ENCODE measurements at places on chromosomes 2 and 18.
A peak's percentile ranks its signal among the peaks of the same experiment; 100 is the strongest.

GRCh38 chr18:49934457-49934856 lies 121.1 kb upstream of the ACAA2 start:
- no peak for DNase-seq
- peaks cover 2% of the 10 kb centered on the region for H3K27me3 ChIP-seq
- H3K4me1 ChIP-seq, result no peaks in the 10 kb centered on the region
- no peaks in the 10 kb centered on the region for H3K36me3 ChIP-seq
- no peak overlapping the region for H3K4me3 ChIP-seq
- H3K27ac ChIP-seq, result no peak overlapping the region

GRCh38 chr2:180669016-180669415 lies 311.4 kb upstream of the UBE2E3 start:
- H3K27ac ChIP-seq, result no peak overlapping the region
- no peak for DNase-seq
- no peaks in the 10 kb centered on the region for H3K4me1 ChIP-seq
- peaks cover 3% of the 10 kb centered on the region for H3K27me3 ChIP-seq
- no peaks in the 10 kb centered on the region for H3K36me3 ChIP-seq

DNA sequence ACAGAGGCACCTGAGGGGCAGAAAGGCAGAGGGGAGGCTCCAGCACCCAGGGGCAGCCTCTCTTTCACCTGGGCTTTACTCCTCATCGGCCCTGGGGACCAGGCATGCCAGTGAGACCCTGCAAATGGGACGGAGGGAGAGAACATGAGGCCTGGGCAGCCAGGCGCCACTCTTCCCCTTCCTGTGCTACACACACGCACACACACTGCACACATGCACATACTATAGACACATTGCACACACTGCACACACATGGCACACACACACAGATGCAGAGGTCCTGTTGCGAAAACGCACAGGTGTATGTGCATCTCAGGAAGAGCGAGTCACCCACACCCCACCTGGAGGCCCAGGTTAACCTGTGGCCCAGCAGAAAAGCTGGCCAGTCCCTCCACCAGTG lies 3.4 kb upstream of the RAB6D start:
- peaks cover 22% of the 10 kb centered on the region for H3K27me3 ChIP-seq
- H3K4me3 ChIP-seq, result no peak overlapping the region
- no peak for DNase-seq

DNA sequence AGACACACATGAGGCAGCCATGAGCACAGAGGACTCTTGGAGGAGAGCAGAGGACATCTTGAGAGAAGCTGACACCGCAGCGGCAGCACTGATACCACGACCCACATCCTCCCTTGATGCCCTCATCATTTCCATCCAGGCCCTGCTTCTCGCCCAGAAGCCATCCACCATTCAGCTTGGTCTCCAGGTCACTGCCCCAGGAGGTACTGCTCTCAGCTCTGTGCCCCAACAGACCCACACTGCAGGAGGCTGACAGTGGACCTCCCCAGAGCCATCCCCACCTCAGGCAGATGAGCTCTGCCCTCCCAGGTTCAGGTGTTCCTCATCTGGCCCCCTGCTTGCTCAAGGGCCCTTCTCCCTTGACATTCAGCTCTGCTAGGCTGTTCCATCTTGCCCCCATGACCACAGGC lies 74.9 kb downstream of the ACKR3 start:
- H3K4me1 ChIP-seq, result no peaks in the 10 kb centered on the region
- no peak overlapping the region for H3K4me3 ChIP-seq
- no peak overlapping the region for H3K27ac ChIP-seq
- no peak for DNase-seq
- H3K27me3 ChIP-seq, result peaks cover 7% of the 10 kb centered on the region

- H3K27me3 ChIP-seq, result peaks cover 6% of the 10 kb centered on the region
- no peaks in the 10 kb centered on the region for H3K36me3 ChIP-seq
- DNase-seq, result no peak
- no peak overlapping the region for H3K4me3 ChIP-seq
- H3K27ac ChIP-seq, result no peak overlapping the region
- peaks cover 17% of the 10 kb centered on the region for H3K4me1 ChIP-seq
Observed at GRCh38 chr2:170434900-170435621, 257.1 kb downstream of the MYO3B start.

DNA sequence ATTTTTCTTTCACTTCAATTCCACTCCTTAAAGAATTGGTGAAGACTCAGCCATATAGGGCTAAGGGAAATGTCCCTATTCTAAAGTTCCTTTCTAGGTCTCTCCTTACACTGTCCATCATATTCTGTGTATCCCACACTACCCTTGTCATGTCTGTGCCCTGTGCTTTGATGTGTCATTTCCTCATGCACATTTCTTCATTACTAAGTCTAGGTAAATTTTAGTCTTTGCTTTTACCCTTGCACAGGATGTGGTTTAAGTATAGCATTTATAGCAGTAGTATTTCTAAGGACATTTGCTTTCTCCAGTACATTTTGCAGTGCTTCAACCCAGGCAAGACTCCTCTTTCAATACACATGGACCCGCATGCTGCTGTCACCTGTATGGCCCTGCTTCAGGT lies 221.5 kb upstream of the ACVR2A start:
- peak overlapping the region; percentile 46 for H3K4me3 ChIP-seq
- H3K27ac ChIP-seq, result peak overlapping the region; percentile 81
- no peak for DNase-seq
- no peaks in the 10 kb centered on the region for H3K27me3 ChIP-seq
- peaks cover 44% of the 10 kb centered on the region for H3K4me1 ChIP-seq

DNA sequence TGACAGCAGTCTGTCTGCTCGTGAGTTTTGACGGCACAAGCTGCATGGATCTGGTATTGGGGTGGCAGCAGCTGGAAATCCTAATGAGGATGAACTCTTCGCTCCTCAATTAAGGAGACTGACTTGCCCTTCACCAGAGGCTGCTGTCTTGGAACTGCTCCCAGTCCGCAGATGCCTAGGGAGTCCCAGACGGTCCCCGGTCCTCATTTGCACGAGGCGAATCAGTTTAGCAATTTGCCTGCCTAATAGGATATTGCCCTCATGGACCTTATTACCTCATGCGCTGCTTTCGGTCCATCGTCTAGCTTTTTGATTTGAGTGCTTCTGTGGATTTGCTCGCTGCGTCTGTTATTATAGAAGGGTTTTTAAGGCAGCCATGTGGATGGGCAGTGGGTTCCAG lies 40.6 kb downstream of the ASAP2 start:
- H3K4me1 ChIP-seq, result no peaks in the 10 kb centered on the region
- H3K36me3 ChIP-seq, result no peaks in the 10 kb centered on the region
- DNase-seq, result no peak
- H3K27me3 ChIP-seq, result peaks cover 3% of the 10 kb centered on the region

DNA sequence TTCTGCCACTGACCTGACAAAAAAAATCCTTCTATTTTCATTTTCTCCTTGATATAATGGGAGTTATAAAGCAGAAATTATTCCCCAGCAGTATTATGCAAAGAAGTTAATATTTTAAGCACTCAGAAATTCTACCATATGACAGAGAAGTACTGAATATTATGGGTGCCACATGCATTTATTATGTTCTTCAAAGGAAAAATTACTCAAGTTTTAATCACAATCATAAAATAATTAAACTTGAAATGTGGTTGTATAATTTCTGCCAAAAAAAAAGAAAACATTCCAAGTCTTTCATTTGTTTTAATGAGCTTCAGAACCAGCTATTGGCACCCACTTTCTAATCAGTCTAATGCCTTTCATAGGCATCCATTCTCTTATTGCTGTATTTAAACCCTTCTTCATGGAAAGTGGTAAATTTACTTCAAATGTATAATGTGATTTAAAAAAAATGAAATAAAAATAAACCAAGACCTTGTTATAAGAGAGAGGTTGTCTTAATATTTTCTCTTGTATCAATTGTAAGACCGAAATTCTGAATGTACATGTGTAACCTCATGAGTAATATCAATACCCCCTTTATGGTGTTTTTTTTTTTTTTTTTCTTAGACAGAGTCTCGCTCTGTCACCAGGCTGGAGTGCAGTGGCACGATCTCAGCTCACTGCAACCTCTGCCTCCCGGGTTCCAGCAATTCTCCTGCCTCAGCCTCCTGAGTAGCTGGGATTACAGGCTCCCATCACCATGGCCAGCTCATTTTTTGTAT lies 302.3 kb downstream of the IRS1 start:
- peaks cover 3% of the 10 kb centered on the region for H3K27me3 ChIP-seq
- H3K4me3 ChIP-seq, result no peak overlapping the region
- no peaks in the 10 kb centered on the region for H3K4me1 ChIP-seq
- no peaks in the 10 kb centered on the region for H3K36me3 ChIP-seq

- H3K36me3 ChIP-seq, result no peaks in the 10 kb centered on the region
- no peak for DNase-seq
- no peaks in the 10 kb centered on the region for H3K4me1 ChIP-seq
- no peak overlapping the region for H3K4me3 ChIP-seq
- H3K27me3 ChIP-seq, result no peaks in the 10 kb centered on the region
Observed at GRCh38 chr2:183427558-183427957, 303.3 kb downstream of the NUP35 start.

DNA sequence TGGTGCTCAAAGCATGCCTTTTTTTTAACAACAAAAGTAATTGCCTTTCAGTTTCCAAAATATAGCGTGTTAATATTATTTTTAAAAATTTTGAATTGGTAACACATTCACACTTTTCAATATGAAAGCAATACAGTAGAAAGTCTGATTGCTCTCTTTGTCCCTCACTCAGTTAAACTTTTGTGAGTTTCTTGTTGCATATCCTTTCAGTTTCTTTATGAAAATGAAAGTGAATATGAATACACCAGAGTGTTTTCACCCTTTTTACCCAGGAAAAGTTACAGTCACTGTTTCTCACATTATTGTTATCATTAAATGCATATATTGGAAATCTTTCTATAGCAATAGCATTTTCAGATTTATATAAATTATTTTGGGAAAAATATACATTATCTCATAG lies 377.4 kb upstream of the CRIM1 start:
- peaks cover 8% of the 10 kb centered on the region for H3K4me1 ChIP-seq
- no peaks in the 10 kb centered on the region for H3K36me3 ChIP-seq
- no peak for DNase-seq
- no peak overlapping the region for H3K4me3 ChIP-seq

DNA sequence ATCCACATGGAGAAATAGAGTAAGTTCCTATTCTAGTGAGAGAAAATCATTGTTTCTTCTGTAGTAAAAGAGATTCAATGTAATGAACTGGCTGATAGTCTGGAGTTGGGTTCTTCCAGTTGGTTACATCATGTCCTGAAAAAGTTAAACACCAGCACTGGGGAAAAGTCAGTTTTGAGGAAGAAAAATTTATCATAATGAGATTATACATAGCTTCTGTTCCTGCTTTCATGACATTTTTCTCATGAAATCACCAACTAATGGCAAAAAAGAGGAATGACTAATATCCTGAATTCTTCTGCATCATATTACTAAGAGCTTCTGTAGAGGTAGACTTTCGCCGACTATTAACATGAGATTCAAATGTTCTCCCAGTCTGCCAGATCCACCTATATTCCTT lies 69.2 kb upstream of the SLC9A2 start:
- H3K36me3 ChIP-seq, result peaks cover 1% of the 10 kb centered on the region
- DNase-seq, result no peak
- H3K4me3 ChIP-seq, result no peak overlapping the region
- H3K27ac ChIP-seq, result no peak overlapping the region
- no peaks in the 10 kb centered on the region for H3K4me1 ChIP-seq

DNA sequence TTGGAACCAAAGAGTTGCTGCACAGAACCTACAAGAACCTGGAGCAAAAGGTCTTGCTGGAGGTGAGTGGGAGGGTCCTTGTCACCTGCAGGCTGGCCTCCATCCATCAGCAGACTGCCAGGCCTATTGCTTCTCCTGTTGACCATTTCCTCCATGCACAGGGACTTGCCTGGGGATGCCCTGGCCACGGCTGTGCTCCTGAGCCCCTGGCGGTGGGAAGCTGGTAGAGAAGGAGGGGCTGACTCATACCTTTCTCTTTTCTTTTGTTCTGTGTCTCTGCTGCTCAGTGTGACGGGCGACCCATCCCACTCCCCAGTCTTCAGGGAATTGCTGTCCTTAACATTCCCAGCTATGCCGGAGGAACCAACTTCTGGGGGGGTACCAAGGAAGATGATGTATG lies 102.6 kb downstream of the DGKD start:
- H3K27ac ChIP-seq, result no peak overlapping the region
- H3K36me3 ChIP-seq, result peaks cover 40% of the 10 kb centered on the region
- peaks cover 2% of the 10 kb centered on the region for H3K4me1 ChIP-seq
- no peak for DNase-seq

DNA sequence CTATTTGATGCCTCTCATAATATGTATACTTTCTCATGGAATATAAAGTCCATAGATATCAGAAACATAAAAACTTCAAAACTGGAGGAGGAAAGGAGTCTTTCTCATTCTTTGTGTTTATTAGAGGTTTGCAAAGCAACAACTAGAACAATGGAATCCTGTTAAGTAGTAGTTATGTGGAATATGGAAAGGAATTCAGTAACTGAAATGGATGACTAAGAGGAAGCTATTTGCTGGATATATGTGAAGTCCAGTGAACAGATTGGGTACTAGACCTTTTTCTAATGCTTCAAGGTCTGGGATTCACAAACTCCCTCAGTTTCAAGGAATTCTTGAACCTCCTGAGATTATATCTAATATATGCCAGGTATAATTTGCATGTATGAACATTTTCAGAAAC lies 353.6 kb upstream of the FANCL start:
- H3K4me3 ChIP-seq, result no peak overlapping the region
- DNase-seq, result no peak
- H3K27ac ChIP-seq, result no peak overlapping the region
- no peaks in the 10 kb centered on the region for H3K27me3 ChIP-seq
- no peaks in the 10 kb centered on the region for H3K4me1 ChIP-seq
- H3K36me3 ChIP-seq, result no peaks in the 10 kb centered on the region

DNA sequence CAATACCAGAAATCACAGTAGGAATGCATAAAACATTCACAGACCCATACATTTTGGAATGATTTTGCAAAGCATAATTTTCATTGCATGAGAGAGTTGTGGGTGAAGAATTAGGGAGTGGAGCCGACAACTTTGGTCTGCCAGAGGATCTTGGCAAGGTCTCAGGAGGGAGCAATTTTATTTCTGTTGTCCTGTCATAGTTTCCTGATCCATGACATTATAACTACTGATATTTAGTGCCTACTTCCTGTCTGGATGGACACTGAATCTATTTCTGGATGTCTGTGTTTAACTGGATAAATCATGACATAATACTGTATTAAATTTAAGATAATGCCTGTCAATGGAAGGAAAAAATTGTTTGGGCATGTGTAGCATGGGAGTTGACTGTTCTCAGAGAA lies 2.4 kb downstream of the ITGA4 start:
- H3K27me3 ChIP-seq, result no peaks in the 10 kb centered on the region
- peak overlapping the region; percentile 94 for H3K4me3 ChIP-seq
- DNase-seq, result no peak
- H3K36me3 ChIP-seq, result peaks cover 20% of the 10 kb centered on the region

DNA sequence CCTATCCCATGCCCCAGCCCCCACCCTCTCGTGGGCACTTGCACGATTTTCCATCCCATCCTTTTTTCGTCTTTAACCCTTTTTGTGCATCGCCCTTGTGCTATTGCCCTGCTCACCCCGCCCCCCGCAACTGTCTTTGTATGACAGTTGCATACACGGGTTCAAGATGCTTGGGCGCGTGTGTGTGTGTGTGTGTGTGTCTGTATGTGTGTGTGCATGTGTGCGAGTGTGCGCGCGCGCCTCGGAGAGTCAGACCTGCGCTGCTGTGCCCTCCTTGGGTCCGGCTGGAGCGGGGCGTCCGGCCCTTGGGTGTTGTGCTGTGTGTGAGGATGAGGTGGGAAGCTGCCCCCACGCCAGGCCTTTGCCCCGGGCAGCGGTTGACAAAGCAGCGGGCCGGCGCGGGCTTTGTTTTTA lies 230.7 kb downstream of the HAUS1 start:
- H3K4me3 ChIP-seq, result peak overlapping the region; percentile 84
- peaks cover 36% of the 10 kb centered on the region for H3K4me1 ChIP-seq
- H3K27me3 ChIP-seq, result peaks cover 71% of the 10 kb centered on the region
